Ascending aorta (tissue), 2 donors: ENCODE measurements at places on chromosomes 7 and 10.
A peak's percentile ranks its signal among the peaks of the same experiment; 100 is the strongest.

GRCh38 chr10:75569506-75569905 lies 138.1 kb downstream of the LRMDA start:
- no peaks in the 10 kb centered on the region for H3K27me3 ChIP-seq
- no peak for DNase-seq
- no peak overlapping the region for H3K4me3 ChIP-seq
- H3K27ac ChIP-seq = no peak overlapping the region
- no peaks in the 10 kb centered on the region for H3K36me3 ChIP-seq
- no peaks in the 10 kb centered on the region for H3K4me1 ChIP-seq

DNA sequence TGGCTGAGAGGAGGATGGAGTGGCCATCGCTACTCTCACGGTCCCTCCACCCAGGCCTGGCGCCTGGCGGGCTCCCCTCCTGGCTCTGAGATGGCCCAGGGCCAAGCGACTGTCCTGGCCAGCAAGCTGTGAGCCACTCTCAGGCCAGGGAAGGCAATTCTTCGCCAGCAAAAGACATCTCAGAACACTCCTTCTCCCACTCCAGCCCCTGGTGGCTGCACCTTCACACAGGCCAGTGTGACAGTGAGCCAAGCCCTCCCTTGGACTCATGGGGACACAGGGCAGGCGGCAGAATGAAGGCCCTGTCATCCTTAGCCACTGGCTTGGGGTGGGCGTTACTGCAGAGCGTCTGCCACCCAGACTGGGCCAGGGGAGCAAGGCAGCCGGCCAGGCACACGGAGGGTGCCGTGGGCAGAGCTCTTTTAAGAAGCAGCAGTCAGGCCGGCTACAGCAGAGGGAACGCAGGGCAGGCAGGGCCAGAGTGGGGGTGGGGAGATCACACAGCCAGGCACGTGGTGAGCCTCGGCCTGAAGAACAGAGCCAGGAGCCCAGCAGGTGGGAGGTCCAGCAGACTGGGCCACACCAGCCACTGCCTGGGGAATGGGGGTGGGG lies 14.4 kb downstream of the STK32C start:
- no peaks in the 10 kb centered on the region for H3K36me3 ChIP-seq
- H3K4me3 ChIP-seq = no peak overlapping the region
- H3K27ac ChIP-seq = no peak overlapping the region
- H3K4me1 ChIP-seq = no peaks in the 10 kb centered on the region
- H3K27me3 ChIP-seq = no peaks in the 10 kb centered on the region

GRCh38 chr7:92613720-92614119 lies 23.5 kb upstream of the FAM133B start:
- no peak for DNase-seq
- H3K27ac ChIP-seq = no peak overlapping the region
- H3K27me3 ChIP-seq = no peaks in the 10 kb centered on the region
- H3K4me1 ChIP-seq = no peaks in the 10 kb centered on the region

DNA sequence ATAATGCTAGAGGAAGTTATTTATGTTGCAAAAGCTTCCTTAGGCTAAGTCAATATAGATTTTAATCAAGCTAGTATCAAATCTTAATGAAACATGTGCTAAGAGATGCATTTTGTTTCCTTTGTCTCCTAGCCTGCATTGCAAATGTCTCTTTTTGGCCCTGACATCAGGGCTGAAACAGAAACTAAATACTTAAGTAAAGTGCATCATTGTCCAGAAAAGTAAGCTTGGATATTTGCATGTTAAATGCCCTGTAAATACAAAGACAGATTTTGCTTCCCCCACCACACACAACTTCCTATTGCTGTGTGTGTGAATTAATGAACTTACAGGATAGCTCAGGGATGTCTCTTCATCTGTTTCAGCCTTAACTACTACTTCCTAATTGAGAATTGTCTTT lies 10.0 kb upstream of the STAMBPL1 start:
- no peak overlapping the region for H3K27ac ChIP-seq
- no peak for DNase-seq
- no peak overlapping the region for H3K4me3 ChIP-seq
- H3K4me1 ChIP-seq = no peaks in the 10 kb centered on the region
- H3K27me3 ChIP-seq = no peaks in the 10 kb centered on the region

DNA sequence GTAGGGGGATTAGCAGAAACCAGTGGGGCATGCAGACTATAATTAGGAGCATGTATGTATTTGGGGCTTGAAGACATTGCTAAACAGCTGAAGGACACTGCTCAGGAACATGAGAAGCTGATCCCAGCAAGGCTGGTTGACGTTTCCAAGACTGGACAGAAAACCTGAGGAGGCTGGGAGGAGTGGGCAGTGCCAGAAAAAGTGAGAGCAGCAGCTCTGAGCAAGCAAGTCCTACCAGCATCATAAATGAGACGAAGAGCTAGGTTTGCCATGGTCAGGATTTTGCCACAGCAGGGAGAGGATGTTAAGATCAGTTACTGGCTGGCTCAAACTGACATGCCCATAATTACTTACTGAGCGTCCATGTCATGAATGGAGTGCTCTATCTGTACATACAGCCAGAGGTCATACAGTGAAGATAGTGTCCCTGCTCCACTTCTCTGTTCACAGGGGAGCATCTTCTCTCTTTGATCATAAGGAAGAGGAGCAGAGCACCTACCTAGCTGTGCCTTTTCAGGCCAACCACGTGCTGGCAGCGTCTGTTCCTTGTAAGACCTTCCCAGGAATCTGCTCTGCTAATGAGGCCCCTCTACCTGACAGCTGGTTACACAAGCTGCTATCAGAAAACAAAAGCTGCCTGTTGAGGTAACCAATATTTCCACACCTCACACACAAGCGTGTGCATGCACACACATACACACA lies 44.7 kb downstream of the PDE1C start:
- no peaks in the 10 kb centered on the region for H3K27me3 ChIP-seq
- H3K36me3 ChIP-seq = no peaks in the 10 kb centered on the region
- DNase-seq = no peak
- H3K27ac ChIP-seq = no peak overlapping the region

DNA sequence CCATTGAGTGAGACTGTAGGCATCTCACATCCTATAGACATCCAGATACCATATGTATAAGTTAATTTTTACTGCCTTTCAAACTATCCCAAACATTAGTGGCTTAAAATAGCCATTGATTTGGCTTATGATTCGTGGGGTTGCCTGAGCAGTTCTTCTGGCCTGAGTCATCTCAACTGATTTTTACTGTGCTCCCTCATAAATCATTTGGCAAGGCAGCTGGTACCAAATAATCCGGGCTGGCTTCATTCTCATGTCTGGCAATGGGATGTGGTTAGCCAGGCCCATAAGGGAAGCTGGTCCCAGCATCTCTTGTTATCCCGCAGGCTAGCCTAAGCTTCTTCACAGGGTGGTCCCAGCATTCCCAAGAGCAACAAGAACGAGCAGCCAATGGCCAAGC lies 6.7 kb upstream of the LRGUK start:
- DNase-seq = no peak
- no peak overlapping the region for H3K4me3 ChIP-seq
- H3K36me3 ChIP-seq = no peaks in the 10 kb centered on the region
- H3K27me3 ChIP-seq = no peaks in the 10 kb centered on the region
- no peak overlapping the region for H3K27ac ChIP-seq

DNA sequence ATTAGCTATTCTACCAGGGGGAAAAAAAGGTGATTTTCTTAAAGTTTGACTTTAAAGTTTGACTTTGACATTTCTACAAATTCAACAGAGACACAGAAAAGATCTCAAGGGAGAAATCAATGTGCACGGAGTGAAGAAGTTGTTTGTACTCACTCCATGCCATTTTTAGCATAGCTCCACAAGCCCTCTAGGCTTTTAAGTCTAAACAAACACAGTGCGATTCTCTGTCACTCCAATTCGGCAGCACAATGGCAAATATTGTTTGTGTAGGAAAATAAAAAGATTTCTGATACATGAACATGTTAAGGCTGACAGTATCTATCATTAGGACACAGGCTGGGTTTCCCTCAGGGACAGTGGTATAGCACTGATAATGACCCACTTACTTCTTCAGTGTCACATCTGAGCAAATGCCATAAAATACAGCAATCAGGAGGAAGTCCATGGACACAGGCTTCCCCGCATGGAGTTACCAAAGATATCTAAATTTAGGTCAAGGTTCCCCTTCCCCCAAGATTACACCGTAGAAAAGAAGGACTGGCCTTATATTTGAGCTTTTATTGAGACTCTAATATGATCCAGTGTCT lies 28.0 kb downstream of the GSAP start:
- H3K36me3 ChIP-seq = no peaks in the 10 kb centered on the region
- H3K27ac ChIP-seq = no peak overlapping the region
- H3K4me1 ChIP-seq = no peaks in the 10 kb centered on the region
- H3K27me3 ChIP-seq = no peaks in the 10 kb centered on the region
- DNase-seq = no peak
- no peak overlapping the region for H3K4me3 ChIP-seq

DNA sequence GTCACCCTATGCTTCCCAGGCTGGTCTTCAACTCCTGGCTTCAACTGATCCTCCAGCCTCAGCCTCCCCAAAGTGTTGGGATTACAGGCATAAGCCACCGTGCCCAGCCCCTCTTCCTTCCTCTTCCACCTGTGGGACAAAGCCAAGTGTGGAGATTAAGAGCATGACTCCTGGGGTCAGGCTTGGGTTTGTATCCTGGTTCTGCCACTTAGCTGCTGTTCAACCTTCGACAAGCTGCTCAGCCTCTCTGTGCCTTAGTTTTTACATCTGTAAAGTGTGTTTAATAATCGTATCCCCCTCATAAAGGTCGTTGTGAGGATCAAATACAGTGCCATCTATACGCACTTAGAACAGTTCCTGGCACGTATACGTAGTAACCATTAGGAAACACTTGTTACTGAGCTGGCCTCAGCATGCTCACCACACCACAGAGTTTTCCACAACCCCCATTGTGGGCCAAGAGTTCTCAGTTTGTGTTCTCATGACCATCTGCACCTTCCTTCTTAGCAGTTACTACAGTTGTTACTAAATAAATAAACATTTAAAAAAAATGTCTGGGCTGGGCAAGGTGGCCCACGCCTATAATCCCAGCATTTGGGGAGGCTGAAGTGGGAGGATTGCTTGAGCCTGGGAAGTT lies 140.5 kb upstream of the BTBD16 start:
- H3K4me3 ChIP-seq = no peak overlapping the region
- H3K36me3 ChIP-seq = no peaks in the 10 kb centered on the region
- H3K27me3 ChIP-seq = no peaks in the 10 kb centered on the region
- peaks cover 34% of the 10 kb centered on the region for H3K4me1 ChIP-seq
- H3K27ac ChIP-seq = no peak overlapping the region
- DNase-seq = no peak

GRCh38 chr10:110304394-110304779 lies 333 bp downstream of the SMNDC1 start:
- peak; percentile 67 for DNase-seq
- peaks cover 5% of the 10 kb centered on the region for H3K4me1 ChIP-seq
- peak overlapping the region; percentile 96 for H3K27ac ChIP-seq
- no peaks in the 10 kb centered on the region for H3K27me3 ChIP-seq
- H3K4me3 ChIP-seq = peak overlapping the region; percentile 75
- H3K36me3 ChIP-seq = peaks cover 20% of the 10 kb centered on the region

DNA sequence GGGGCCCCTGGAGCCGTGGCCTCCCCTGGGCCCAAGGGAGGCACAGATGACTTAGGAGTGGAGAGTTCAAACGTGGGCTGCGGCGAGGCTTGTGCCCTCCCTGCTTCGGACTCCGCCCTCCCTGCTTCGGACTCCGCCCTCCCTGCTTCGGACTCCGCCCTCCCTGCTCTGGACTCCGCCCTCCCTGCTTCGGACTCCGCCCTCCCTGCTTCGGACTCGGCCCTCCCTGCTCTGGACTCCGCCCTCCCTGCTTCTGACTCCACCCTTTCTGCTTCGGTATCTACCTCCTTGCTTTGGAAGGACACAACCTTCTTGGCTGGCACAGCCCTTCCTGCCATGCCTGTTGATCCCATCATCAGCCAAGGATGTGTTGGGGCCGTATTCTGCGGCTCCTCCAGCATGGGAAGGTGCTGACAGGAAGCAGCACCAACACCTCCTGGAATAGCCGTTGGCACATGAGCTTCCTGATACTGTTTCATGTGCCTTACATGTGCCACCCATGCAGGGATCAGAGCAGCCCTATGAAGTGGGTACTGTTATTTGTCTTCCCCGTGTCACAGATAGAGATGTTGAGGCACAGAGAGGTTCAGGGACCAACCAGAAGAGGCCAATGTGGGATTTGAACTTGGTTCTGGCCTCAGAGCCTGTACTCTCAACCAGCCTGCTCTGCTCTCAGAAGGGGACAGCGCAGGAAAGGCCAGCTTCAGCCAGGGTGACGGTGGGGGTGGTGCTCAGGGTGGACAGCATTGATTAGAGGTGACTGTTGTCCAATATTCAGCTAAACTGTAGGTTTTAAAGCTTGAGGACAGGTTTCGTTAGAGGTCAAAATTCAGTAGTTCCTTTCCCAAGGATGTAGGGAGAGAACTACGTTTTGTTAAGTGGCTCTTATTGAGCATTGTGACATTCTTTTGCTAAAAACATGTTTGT lies 114.5 kb downstream of the NKX6-2 start:
- no peak overlapping the region for H3K4me3 ChIP-seq
- no peaks in the 10 kb centered on the region for H3K36me3 ChIP-seq
- no peaks in the 10 kb centered on the region for H3K27me3 ChIP-seq
- peak; percentile 53 for DNase-seq
- H3K4me1 ChIP-seq = no peaks in the 10 kb centered on the region

GRCh38 chr10:133052076-133052475 lies 35.6 kb upstream of the ADGRA1 start:
- H3K36me3 ChIP-seq = no peaks in the 10 kb centered on the region
- no peak for DNase-seq
- no peak overlapping the region for H3K4me3 ChIP-seq
- no peaks in the 10 kb centered on the region for H3K4me1 ChIP-seq
- no peaks in the 10 kb centered on the region for H3K27me3 ChIP-seq

- no peaks in the 10 kb centered on the region for H3K36me3 ChIP-seq
- H3K4me3 ChIP-seq = no peak overlapping the region
- no peak overlapping the region for H3K27ac ChIP-seq
- no peaks in the 10 kb centered on the region for H3K27me3 ChIP-seq
- DNase-seq = no peak
These were observed 112.7 kb downstream of the REEP3 start for GRCh38 chr10:63633677-63634487.

DNA sequence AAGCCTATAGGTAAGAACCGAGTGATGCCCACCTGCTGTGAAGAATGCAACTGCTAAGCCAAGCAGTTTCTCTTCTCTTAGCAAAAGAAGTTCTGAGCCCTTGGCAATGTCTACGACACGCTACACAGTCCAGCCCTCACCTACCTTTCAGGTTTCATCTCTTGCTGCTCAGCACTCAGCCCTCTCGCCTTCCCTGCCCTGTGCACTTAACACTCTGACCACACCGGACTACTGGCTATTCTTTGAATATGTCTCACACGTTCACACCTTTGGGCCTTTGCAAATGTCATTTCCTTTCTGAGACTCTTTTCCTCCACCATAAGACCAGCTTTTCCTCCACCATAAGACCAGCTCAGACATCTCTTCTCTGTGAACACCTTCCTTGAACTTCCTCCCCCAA lies 67.0 kb upstream of the ITGB1 start:
- H3K4me1 ChIP-seq = peaks cover 7% of the 10 kb centered on the region
- H3K27ac ChIP-seq = no peak overlapping the region
- DNase-seq = no peak
- no peaks in the 10 kb centered on the region for H3K36me3 ChIP-seq
- H3K4me3 ChIP-seq = no peak overlapping the region
- no peaks in the 10 kb centered on the region for H3K27me3 ChIP-seq

- H3K27ac ChIP-seq = no peak overlapping the region
- H3K36me3 ChIP-seq = no peaks in the 10 kb centered on the region
These were observed 42.4 kb upstream of the CPN1 start for GRCh38 chr10:100124097-100124496.
